ENCODE measurements at places on chromosomes 7 and 10.

DNA sequence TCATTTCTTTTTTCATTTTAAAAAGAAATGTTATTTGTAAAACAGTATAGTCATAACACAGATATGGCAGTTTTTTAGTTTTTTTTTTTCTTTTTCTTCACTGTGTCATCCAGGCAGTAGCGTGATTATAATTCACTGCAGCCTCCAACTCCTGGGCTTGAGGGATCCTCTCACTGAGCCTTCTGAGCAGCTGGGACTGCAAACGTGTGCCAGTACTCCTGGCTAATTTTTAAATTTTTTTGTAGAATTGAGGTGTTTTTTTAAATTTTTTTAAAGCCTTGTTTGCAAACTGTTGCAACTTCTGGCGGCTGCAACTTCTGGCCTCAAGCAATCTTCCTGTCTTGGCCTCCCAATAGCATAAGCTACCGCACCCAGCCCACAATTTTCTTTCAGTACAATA lies 63.0 kb downstream of the HELLS start:
- DNase-seq: no peak

GRCh38 chr10:73763343-73763742 lies 18.5 kb upstream of the CHCHD1 start:
- no peak for DNase-seq

DNA sequence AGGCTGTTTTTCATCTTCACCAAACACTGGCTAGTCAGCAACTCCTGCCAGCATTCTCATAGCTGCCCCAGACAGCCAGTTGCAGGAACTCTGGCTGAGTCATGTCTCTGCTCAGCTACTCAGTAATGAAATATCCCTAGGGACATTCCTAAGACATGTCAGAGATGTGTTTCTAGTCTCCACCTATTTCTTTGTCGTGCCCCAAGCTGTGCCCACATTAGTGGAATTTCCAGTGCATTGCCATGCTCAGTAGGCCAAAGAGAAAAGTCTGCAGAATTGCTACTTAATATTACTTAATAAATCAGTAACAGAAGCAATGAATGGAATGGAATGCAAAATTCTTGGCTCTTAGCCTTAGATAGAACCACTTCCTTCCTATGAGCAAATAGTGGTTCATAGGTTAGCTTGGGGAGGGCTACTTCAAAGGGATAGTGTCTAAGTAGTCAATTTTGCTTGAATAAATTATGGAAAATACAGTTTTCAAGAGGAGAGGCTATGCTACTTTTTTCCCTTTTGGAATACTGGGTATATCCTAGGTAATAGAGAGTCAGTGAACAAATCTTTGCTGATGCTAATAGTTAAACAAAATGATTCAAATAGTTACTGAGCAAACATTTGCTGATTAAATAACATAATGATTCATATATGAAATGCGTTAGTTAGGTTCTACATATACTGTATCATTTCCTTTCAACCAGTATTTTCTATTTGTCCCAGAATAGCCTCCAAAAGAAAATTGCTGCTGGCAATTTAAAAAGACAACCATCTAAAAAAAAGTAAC lies 23.6 kb upstream of the SEMA3C start:
- no peak for DNase-seq

DNA sequence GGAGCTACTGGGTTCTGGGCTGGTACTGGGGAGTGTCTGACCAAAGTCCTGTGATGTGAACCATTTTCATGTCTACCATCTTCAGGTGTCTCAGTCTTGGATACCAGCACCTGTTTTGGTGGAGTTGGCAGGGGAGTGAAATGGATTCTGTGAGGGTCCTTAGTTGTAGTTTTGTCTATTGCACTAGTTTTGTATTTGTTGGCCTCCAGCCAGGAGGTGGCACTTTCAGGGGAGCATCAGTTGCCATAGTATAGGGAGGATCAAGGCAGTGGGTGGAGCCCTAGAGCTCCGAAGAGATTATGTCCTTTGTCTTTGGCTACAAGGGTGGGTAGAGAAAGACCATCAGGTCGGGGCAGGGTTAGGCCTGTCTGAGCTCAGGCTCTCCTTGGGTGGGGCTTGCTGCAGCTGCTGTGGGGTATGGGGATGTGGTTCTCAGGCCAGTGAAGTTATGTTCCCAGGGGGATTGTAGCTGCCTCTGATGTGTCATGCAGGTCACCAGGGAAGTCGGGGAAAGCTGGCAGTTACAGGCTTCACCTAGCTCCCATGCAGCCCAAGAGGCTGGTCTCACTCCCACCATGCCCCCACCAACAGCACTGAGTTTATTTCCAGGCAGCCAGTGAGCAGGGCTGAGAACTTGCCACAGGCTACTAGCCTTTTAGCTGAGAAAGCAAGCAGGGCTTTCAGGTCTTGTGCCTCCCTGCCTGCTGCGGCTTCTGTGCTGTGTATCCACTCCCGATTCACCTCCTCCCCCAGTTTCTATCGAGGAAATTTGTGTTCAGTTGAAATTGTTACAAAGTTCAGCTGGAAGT lies 153.1 kb downstream of the ZNF365 start:
- no peak for DNase-seq

DNA sequence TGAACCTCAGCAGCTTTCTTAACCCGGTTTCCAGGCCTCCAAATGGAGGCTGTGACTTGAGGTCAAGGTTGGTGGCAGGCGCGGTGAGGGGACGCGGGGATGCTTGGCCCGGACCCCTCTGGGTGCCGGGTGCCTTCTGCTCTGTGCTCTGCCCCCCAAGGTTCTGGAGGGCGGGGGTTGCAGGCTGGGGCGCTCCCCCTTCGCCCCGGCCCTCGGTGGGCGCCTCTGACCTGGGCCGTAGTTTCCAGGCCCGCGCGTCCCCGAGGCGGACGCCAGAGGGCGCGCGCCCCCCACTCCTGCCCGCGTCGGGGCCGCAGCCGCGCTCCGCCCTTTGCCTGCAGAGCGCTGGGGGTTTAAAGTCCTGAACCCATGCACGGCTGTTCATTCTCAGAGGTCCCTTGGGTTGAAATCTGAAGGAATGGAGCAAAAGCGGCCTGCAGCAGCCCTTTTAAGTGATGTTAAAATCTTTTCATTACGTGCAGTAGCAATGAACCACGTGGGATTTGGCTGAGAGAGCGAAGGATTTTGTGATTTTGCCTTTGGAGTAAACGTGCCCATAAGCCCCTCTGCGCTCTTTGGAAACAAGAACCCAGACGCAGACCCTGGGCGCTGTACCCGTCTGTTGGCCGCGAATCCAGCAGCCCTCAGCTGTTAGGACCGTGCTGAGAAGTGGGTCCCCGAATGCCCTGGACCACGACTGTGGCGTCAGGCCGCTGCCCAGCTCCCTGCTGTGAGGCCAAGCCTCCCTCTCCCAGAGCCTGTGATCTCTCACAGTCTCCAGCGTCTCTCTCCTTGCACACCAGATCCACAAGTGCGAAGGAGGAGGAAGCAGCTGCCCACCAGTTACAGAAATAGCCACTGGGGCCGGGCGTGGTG lies 135.0 kb downstream of the ACTR3B start:
- no peak for DNase-seq

DNA sequence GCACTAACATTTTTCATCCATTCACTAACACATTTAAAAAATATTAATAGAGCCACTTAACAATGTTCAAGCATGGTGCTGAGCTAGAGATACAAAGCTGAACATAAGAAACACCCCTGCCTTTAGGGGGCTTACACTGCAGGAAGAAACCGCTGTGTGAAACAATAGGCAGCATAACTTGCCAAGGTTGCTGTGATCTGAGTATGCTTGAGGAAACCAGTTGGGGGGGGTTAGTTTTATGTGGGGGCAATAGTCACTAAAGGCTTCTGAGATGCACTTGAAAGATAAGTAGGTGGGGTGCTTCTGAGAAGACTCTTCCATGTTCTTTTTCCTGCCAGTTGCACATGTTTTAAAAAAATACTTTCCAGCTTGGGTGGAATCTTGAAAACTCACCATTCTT lies 2.8 kb downstream of the RBM17 start:
- DNase-seq: no peak

DNA sequence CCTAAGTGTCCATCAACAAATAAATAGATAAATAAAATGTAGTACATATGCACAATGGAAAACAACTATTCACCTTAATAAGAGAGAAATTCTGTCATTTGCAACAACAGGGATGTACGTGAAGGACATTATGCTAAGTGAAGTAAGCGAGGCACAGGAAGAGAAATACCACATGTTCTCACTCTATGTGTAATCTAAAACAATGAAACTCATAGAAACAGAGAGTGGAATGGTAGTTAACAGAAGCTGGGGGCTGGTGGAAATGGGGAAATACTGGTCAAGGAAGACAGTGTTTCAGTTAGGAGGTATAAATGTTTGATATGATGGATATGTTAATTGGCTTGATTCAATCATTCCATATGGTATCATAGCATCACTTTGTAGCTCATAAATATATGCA lies 43.1 kb downstream of the ARL4A start:
- DNase-seq: no peak

- DNase-seq: no peak
Measured at GRCh38 chr10:124474514-124475070, 13.0 kb downstream of the LHPP start.

Data from stimulated activated CD8-positive, alpha-beta memory T cell treated with anti-CD3 and anti-CD28 coated beads, Interleukin-12 subunit alpha, Interleukin-12 subunit beta, amount 100 ng/mL, for 4 hours (primary cell).